RCC 7860 (cell line): ENCODE measurements at places on chromosomes 7 and 10.

- peak; percentile 55 for DNase-seq
These were observed 226.4 kb downstream of the KIAA1217 start for GRCh38 chr10:24435374-24435773.

DNA sequence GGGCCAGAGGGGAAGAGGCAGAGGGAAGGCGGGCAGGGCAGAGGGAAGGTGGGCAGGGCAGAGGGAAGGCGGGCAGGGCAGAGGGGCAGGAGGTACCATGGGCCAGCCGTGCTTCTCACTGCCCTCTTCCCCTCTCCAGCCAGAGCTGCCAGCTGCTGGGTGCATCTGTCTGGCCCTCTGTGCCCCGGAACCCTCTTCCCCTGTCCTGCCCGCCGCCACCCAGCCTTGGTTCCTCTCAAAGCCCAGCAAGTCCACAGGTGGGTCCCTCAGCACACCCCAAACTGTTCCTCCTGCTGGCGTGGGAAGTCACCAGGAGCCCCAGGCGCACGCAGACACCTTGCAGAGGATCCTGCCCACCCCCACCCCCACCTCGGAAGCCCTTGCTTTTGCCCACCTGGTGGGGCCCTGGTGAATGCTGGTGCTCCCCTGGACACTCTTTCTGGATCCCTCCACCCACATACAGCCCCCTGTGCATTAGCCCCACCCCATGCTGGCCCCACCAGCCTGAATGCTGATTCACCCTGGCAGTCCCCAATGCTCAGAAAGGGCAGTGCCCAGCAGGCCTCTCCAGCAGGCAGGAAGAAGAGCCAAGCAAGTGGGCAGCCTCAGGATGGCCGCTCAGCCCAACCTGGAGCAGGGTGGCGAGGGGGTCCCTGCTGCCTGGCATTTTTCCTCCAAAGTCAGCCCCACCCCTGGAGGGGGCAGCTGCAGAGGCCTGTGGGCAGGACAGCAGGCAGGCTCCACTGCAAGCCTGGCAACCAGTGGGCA is 1.9 kb upstream of the PWWP2B start:
- DNase-seq = no peak

DNA sequence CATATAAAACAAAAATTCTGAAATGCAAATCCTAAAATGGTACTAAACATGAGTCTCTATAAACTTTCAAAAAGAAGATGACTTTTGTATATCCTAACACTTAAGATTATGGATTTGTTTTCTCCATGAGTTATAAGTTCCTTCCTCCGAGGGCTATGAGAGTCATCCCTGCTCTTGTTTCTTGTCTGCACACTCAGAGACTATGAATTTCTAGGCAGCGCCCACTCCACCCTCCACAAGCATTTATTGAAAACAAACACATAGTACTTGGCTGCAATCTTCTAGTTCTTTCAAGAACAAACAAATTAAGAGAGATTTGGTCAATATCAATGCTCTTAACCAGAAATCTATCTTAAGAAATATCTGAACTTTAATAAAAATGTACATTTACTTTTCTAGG is 211.7 kb downstream of the DKK1 start:
- DNase-seq = no peak

GRCh38 chr10:33893506-33893905 is 559.0 kb upstream of the NRP1 start:
- no peak for DNase-seq

DNA sequence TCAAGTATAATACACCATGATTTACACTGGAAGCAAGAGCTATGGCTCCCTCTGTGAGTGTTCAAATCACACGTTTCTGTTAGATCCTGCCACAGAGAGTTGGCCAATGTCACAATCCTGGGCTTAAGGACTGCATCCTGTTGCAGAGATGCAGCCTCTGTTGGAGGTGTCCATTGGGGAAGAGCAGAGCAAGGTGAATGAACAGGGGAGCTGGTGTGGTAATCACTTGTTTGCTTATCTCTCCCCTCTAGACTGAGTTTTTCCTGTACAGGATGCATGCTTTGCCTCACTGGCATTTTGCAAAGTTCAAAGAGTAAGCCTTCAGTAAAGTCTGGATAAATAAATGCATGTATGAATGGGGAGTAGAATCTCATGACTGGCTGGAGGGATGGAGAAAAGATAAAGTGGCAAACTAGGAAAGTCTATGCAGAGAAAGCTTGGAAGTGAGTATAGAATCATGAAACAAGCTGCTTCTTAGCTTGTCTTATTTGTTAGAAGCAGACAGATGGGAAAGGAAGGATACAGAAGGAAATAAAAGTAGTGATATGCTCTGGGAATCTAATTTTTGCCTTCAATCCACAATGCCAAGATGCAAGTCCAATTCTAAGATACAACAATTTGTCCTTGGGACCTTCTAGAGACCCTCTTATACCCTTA is 605.9 kb downstream of the KCNMA1 start:
- DNase-seq = no peak

DNA sequence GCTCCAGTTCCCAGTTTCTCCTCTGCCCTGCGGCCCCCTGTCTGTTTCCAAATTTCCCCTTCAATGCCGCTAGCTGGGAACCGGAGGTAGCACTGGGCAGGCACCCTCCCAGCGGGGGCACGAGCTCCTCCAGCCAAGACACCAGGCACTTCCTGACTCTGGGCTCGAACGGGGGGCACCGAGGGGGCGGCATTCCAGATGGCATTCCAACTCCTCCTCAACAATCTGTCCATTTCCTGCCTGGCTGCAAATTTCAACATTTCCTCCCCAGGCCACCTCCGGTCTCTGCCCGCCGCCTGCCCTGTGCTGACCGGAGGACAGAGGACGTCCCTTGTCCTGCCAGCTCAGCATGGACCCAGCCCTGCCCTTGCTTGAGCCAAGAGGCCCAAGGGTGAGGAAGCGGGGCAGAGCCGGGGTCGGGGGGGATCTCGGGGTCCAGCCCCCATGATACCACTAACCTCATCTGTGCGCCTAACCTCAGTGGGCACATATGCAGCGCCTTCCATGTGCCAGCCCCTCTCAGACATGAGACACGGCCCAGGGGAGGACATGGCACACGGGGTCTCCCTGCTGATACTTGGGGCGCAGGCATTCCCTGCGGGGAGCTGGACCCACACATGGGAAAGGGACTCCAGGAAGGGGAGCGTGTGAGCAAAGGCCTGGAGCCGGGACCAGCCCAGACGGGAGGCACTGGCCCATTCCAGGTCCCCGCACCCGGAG is 58.0 kb downstream of the PDGFA start:
- DNase-seq = no peak

DNA sequence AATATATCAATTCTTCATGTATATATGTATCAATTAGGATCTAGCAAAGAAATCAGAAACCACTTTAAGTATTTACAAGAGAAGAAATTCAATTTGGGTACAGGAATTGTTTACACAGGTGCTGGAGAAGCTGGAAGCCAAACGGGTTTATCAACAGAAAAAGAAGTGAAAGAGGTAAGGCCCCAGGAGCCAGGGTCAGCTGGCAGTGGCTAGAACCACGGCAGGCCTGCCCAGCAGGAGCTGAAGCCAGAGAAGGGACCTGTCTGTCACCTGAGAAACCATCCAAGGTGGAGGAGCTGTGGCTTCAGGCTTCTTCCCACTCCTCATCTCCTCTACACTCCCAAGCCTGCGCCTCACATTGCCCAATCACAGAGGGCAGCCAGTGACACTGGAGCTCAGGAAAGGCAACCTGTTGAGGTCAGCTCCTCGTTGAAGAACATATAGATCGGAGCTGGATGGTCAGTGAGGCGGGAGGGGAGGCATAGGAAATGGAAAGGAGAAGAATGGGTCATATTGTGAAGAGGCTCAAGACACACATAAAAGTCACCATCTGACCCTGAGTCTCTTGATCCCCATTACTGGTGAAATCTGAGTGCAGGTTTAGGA is 182.6 kb downstream of the REEP3 start:
- no peak for DNase-seq

GRCh38 chr7:117951691-117952280 is 78.5 kb upstream of the CTTNBP2 start:
- DNase-seq = no peak
